ENCODE measurements at places on chromosomes 11 and 22.

DNA sequence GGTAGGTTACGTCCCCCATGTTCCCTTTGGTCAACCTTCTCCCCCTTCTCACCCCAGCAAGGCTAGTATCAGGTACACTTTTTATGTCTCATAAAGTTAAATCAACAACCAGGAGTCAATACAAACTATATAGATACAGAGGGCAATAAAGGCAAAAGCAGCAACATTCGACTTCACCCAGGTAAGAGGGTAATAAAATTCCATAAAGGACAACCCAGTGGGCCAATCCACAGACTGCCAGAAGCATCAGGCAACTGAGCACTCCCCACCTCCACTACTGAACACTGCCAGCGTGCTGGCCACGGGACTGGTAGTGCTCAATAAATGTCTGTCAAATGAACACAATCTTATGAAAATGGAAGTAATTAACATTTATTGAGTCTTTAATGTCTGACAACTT is 5.1 kb upstream of the MS4A18 start:
- DNase-seq: no peak

DNA sequence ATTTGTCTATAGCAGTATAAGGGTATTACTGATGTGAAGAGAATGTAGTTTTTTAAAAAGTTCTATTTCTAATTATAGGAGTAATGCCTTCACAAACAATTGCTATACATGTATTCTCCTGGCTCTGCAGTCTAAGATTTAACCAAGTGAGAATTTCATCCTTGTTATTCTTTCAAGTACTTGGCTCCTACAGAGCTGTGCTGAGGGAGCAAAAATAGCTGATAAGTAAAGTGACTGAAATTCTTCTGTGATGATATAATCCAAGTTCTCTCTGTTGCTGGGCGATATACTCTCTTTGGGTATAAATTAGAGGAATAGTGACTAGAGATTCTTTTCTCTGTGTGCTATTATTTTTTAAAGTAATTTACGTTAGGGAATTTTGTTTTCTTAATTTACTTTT is 68.0 kb downstream of the PGR start:
- no peak for DNase-seq

DNA sequence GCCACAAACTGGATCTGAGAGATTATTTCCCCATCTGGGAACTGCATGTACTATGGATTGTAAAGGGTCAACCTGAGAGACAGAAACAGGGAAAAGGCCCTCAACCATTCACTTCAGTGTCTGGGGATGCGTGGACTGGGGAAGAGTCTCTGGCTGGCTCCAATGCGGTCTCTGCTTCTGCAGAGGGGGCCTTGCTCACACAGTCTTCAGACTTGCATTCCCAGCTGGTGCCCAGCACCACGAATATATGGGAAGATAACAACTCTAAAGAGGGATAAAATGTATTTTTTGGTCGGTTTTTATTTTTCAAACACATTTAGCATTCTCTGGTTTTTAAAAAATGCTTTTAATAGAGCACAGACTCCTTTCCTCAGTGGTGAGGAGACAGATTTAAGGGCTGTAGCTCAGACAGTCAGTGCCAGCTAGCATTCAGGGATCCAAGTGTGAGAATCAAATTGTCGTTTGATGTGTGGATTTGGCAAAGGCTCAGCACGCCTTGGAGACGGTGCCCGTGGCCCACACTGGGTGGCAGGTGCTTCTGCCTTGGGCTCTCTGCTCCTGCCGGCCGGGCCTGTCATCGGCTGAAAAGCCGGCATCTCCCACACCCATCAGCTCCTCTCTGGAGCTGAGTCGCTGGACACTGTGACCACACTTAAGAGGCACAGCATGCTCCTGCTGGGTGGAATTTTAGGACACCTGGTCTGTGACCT is 8.0 kb upstream of the EFCAB6 start:
- no peak for DNase-seq

GRCh38 chr11:12459865-12460444 is 82.6 kb downstream of the PARVA start:
- no peak for DNase-seq

GRCh38 chr22:41862530-41863266 is 29.8 kb downstream of the SREBF2 start:
- DNase-seq: peak; percentile 79

- DNase-seq: no peak
Observed at GRCh38 chr11:1484695-1485503, 1.7 kb downstream of the MOB2 start.

DNA sequence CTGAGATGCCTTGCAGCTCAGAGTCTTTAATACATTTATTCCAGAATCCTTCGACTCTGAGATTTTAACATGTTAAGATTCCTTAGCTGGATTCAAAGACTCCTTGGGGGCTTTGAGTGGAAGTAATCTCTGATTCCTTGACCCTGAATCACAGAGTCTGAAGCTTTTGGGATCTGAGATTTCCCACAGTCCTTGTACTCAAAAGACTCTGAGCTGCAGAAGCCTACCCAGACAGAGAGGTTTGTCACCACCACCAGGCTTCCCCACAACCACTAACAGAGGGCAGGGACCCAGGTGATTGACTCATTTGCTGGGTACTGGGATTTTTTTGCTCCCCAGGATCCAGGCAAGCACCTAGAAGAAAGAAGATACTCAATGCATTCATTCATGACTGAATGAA is 1.4 kb upstream of the SERPINH1 start:
- no peak for DNase-seq

GRCh38 chr11:111409915-111410314 is 30.8 kb upstream of the POU2AF1 start:
- DNase-seq: no peak

- DNase-seq: no peak
Observed at GRCh38 chr22:24049978-24050377, 38.9 kb downstream of the CABIN1 start.

GRCh38 chr11:20035701-20036601 is 124.3 kb downstream of the DBX1 start:
- no peak for DNase-seq

- DNase-seq: no peak
Observed at GRCh38 chr11:1559111-1559951, 12.7 kb downstream of the DUSP8 start.

DNA sequence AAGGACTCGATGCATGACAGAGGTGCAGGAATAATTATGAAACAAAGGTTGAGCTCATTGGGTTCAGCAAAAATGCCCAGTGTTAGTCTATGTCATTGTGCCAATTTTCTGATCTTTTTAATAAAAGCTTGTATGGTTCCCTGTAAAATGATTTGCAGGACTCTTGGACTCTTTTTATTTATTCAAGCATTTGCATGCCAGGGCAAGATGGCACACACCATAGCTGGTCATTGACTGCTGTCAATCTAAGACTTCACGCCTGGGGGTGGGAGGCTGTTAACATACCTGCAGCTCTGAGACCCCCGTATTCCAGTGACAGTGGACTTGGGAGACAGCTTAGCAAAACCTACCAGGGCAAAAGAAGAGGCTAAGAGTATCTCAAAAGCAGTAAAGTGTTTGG is 32.0 kb upstream of the ANO1 start:
- no peak for DNase-seq

GRCh38 chr11:115084231-115084630 is 405.9 kb downstream of the NXPE2 start:
- no peak for DNase-seq

- no peak for DNase-seq
Observed at GRCh38 chr22:50317178-50317577, 9.6 kb downstream of the DENND6B start.

DNA sequence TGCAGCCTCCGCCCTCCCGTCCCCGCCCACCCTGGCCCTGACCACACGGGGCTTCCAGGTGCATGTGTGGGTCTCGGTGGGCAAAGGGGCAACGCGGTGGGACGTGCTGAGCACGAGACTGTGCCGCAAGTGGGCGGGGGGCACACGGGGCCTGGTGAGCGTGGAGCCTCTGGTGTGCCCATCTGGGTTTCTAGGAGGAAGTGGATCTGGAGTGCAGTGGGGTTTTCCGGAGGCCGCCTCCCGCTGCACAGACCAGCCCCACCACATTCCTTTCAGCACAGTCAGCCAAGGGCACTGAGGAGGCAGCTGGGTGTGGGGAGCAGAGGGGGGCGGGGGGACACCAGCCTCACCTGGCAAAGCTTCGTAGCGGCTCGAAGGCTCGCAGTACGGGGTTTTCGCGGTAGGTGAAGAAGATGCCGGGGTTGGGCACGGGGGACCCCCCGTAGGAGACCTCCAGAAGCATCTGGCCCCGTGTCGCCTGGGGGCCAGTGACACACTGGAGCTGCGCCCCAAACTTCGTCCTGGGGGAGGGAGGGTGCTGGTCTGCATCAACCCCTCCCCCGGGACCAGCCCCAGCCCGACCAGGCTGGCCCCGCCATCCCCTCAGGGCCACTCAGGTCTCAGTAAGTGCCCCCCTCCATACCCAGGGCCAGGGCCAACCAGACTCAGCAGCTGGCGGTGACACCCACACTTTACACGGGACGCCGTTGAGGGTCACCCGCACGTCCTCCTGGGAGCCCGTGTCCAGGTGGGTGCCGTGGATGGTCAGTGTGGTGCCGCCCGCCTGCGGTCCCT is 12.4 kb upstream of the MAPK11 start:
- DNase-seq: no peak

- DNase-seq: no peak
Observed at GRCh38 chr11:36270701-36271100, 18.5 kb downstream of the COMMD9 start.

- DNase-seq: no peak
Observed at GRCh38 chr11:24855951-24856350, 359.1 kb downstream of the LUZP2 start.

DNA sequence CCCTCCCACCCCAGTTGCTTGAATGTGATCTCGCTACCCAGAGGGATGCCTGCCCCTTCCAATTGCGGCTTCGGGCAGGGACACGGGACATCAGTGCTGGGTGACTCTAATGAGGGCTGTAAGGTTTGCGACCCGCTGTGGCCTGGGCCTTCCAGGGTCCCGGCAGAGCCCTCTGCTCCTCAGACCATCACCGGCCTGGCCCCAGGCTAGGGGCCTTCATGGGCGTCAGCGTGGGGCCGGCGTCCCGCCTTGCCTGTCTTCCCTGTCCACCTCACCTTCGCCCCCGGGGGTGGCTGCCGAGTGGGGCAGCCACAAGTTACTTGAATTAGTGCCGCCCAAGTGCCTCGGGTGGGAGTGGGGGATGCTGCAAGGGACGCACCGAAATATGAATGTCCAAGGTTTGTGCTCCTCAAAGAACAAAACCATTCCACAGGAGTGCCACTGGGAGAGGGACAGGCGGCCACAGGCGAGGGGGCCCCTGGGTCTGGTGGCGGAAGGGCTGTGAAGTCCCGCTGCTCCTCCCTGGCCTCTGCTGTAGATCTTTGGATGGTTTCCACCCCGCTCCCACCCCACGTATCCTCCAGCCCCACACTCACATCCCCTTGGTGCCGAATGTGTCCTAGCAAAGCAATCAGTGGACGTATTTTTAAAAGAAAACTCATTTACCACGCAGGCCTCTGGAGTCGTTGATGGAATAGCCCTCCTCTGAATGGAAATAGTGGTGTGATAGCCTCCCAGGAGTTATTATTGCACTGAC is 317.1 kb downstream of the NTM start:
- DNase-seq: no peak

DNA sequence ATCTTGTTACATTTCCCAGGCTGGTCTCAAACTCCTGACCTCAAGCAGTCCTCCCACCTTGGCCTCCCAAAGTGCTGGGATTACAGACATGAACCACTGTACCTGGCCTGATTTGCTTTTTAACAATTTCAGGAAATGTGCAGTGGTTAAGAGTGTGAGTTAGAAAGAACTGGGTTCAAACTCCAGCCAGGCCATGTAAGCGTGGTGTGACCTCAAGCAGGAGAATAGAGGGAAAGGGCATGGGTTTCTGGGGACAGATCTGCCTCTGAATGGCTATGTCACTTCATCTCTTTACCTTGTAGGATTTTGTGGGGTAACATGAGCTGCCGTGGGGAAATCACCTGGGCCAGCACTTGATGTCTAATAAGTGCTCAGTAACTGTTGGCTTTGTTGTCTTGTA is 9.3 kb downstream of the SNRPD3 start:
- DNase-seq: no peak

DNA sequence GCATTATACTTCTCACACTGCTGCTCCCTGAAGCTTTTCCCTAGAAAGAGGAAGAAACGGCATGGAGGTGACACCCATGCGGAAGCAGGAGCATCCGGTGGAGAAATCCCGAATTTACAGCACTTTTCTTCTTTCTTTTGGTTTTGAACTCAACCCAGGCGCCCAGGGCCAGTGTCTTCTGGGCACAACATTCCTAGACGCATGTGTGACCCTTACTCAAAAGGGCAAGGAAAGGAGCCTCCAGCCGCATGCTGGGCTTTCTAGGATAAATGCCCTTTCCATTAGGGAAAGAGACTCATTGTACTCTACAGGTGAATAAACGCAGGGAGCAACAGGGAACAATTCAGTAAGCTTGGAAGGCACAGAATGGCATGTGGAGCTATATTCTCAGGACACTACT is 19.5 kb downstream of the ADAMTS8 start:
- DNase-seq: no peak

- DNase-seq: no peak
Observed at GRCh38 chr11:118084247-118084646, 2.5 kb downstream of the SMIM35 start.

DNA sequence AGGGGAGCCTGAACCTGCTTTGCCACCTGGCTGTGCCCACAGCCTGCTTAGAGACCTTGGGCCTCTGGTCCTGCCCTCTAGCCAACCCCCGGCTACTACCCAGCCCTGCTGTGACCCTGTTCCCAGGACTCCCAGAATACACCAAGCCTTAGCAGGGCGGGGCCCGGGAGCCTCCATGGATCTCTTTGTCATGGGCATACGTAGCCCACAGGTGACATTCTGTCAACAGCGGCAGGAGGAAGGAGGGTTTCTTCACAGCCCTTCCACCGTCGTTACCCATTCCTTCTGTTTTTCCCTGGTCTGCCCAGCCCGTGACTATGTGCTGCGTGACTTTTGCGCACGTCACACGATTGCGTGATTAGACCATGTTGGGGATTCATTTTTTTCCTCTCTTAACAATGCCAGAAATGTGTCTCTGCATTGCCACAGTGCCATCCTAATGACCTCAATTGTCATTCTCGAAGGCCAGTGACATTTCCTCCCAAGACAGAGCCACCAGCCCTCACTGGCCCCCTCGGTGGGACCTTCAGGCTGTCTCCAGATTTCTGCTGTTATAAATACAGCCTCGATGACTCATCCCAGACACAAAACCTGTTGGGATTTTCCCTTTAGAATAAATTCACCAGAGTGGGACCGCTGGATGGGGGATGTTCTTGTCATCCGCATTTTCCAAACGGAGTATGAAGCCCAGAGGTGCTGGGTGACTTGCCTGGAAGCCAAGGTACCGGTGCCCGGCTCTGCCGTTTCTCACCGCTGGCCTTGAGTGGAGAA is 9.0 kb downstream of the SYT12 start:
- DNase-seq: no peak

- no peak for DNase-seq
Observed at GRCh38 chr11:34864424-34864823, 51.8 kb downstream of the APIP start.

Measured in activated T-cell treated with anti-CD3 and anti-CD28 coated beads, Interleukin-2, amount 50 U/mL, for 24 hours (primary cell).